Natural killer cell (primary cell): ENCODE measurements at places on chromosomes 3 and 15. TPM values are rescaled to one million over a fixed set of nuclear protein-coding genes. Genes with fewer than 3 reads are reported as not detected.
A peak's percentile ranks its signal among the peaks of the same experiment; 100 is the strongest.

- no peaks in the 10 kb centered on the region for H3K36me3 ChIP-seq
- no peak overlapping the region for H3K27ac ChIP-seq
- no peaks in the 10 kb centered on the region for H3K27me3 ChIP-seq
- H3K4me1 ChIP-seq: no peaks in the 10 kb centered on the region
- DNase-seq: no peak
Measured at GRCh38 chr3:105512061-105512460, 145.4 kb downstream of the ALCAM start.

DNA sequence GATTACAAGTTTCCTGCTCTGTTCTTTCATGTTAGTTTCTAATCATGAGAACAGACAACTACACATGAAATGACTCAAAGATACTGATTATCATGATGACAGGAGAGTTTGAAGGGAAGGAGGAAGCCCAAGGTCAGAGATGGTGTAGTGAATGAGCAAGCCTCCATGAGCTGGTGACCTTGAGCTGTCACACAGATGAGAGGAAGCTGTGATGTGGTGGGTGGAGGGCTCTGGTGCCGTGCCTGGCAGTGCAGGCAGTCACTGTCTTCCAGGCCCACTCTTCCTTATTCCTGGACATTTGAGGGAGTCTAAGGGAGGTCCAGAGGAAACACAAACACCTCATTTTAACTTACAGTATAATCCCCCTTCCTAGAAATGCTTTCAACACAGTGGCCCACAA, 133.4 kb upstream of the ROPN1 start:
- H3K4me1 ChIP-seq: no peaks in the 10 kb centered on the region
- DNase-seq: no peak
- H3K27me3 ChIP-seq: no peaks in the 10 kb centered on the region
- no peak overlapping the region for H3K4me3 ChIP-seq
- no peak overlapping the region for H3K27ac ChIP-seq

GRCh38 chr15:40095371-40096093, 13.1 kb downstream of the BMF start:
- no peaks in the 10 kb centered on the region for H3K27me3 ChIP-seq
- no peaks in the 10 kb centered on the region for H3K36me3 ChIP-seq
- peak overlapping the region; percentile 34 for H3K27ac ChIP-seq

DNA sequence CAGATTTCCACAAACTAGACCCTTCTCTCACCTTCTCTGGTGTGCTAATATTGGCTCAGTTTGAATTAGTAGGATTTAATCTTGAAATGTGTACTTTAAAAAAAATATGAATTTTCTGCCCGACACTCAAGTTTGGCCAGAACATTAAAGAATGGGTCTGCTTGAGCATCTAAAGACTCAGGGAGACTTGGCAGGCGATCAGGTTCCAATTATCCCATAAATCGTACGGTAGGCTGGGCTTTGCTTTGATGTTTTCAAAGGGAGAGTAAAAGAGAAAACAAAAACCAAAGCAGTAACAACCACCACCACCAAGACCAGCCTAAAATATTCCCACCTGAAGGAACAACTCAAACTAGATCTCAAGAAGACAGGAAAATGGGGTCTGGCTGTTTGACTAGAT, 230.8 kb downstream of the EBLN2 start:
- H3K27me3 ChIP-seq: no peaks in the 10 kb centered on the region
- H3K36me3 ChIP-seq: no peaks in the 10 kb centered on the region
- H3K4me1 ChIP-seq: no peaks in the 10 kb centered on the region
- no peak overlapping the region for H3K4me3 ChIP-seq

- H3K4me1 ChIP-seq: peaks cover 7% of the 10 kb centered on the region
- no peaks in the 10 kb centered on the region for H3K36me3 ChIP-seq
- no peak overlapping the region for H3K27ac ChIP-seq
- no peaks in the 10 kb centered on the region for H3K27me3 ChIP-seq
Measured at GRCh38 chr3:172239218-172239790, 199.9 kb downstream of the FNDC3B start.

DNA sequence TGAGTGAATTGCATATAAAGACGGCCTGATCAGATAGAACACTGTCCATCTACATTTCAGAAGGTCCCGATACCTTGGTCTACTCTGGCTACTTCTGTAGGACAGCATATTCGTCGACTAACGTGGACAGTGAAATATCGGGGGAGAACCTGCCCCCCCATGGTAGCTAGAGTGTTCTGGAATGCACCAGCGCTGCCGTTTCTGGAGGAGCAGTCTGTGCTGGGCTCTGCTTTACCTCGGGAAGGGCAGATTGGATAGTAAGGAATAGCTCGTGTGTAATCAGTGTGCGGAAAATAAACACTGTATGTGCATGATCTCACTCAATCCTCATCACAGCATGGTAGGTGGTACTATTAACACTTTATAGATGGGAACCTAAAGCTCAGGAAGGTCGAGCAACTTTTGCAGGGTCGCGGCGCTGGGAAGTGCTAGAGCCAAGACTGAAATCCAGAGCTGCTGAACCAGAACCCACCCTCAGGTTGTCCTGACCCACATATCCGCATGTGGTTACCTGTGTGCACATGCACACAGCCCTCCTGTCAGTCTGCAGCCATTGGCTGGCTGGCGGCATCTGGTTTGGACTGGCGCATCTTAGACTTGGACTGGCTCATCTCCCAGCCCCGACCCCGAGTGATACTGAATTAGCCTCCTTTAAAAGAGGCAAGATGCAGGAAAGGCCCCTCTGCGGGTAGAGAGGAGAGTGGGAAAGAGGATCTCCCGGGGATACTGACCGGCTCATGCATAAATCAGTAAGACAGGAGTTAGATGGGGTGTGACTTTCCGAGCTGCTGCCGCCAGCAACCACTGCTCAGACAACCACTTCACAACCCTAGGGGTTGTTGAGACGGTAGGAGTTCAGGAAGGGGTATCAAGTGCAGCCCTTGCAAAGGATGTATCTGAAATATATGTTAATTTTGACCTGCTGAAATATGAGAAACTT, 155.0 kb upstream of the BHLHE40 start:
- H3K36me3 ChIP-seq: peaks cover 4% of the 10 kb centered on the region
- no peak overlapping the region for H3K27ac ChIP-seq

DNA sequence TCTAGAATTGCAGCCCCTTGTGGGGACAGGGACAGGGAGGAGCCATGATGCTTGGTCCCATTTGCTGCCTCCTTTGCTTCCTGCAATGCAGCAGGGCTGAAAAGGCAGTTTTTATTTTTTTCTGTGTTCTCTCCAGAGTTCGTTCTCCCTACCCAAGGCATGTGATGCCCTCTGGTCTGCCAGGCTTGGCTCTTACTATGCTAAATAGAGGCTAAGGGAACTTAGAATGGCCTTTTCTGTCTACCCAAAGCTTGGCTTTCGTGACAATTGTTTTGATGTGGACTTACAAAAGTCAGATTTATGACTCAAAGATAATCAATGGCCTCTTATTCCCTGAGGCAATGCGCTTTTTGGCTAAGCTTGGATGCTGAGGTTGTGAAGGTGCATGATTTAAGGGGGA, 293.3 kb upstream of the TBL1XR1 start:
- H3K4me3 ChIP-seq: no peak overlapping the region
- no peak for DNase-seq
- H3K27me3 ChIP-seq: no peaks in the 10 kb centered on the region
- H3K4me1 ChIP-seq: no peaks in the 10 kb centered on the region

GRCh38 chr3:52286777-52287110, 884 bp upstream of the GLYCTK start:
- H3K27me3 ChIP-seq: no peaks in the 10 kb centered on the region
- peak overlapping the region; percentile 98 for H3K27ac ChIP-seq
- DNase-seq: no peak
- H3K36me3 ChIP-seq: peaks cover 12% of the 10 kb centered on the region
- peaks cover 63% of the 10 kb centered on the region for H3K4me1 ChIP-seq

DNA sequence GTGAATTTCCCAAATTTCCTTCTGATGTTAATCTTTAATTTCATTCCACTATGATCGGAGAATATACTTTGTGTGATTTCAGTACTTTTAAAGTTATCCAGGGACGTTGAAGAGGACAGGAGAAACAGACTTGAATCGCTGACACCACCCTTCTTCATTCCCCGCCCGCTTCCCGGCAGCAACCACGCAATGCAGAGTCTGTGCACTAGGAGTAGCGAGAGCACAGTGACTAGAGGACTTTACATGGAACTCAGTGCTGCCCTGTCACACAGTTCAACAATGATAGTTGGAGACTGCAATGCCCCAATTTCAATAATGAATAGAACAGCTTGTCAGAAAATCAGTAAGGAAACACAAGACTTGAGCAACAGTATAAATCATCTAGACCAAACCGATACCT, 73.9 kb downstream of the RNF13 start:
- H3K36me3 ChIP-seq: peaks cover 3% of the 10 kb centered on the region
- no peaks in the 10 kb centered on the region for H3K4me1 ChIP-seq
- H3K27ac ChIP-seq: no peak overlapping the region
- no peak for DNase-seq
- H3K27me3 ChIP-seq: no peaks in the 10 kb centered on the region
- no peak overlapping the region for H3K4me3 ChIP-seq

DNA sequence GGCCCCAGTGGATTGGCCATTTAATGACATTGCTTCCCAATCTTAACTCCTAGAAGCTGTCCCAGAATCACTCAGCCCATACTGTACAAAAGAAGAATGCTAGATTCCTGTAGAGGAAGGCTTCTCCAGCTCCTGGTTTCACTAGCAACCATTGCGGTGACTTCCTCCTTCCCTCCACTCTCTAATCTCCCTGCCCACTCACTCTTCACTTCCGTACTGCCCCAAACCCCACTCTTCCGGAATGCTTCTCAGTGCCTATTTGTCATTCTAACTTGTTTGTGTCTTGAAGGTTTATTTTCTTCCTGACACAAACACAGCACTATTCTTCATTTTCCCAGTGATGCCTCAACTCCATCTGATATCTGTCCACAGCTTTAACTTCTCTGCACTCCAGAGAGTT, 97.1 kb upstream of the SPATA16 start:
- no peaks in the 10 kb centered on the region for H3K27me3 ChIP-seq
- H3K4me3 ChIP-seq: no peak overlapping the region
- H3K27ac ChIP-seq: no peak overlapping the region
- H3K4me1 ChIP-seq: no peaks in the 10 kb centered on the region

DNA sequence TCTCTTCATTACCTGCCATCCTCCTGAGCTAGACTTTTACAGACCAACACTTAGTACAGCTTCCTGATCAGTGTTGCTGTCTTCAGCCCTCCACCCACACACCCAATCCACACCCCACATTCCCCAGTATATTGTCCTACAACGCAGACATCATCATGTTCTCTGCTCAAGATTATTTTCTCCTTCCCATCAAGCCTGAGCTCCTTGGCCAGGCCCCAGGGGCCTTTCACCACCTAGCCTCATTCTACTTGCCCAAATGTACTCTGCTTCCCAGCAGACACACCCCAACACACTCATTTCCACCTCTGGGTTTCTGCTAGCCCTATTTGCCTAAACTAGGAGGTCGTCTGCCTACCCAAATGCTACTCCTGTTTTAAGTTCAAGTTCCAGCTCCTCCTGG, 37.0 kb downstream of the DAPK2 start:
- no peaks in the 10 kb centered on the region for H3K36me3 ChIP-seq
- no peak for DNase-seq
- peak overlapping the region; percentile 86 for H3K27ac ChIP-seq

DNA sequence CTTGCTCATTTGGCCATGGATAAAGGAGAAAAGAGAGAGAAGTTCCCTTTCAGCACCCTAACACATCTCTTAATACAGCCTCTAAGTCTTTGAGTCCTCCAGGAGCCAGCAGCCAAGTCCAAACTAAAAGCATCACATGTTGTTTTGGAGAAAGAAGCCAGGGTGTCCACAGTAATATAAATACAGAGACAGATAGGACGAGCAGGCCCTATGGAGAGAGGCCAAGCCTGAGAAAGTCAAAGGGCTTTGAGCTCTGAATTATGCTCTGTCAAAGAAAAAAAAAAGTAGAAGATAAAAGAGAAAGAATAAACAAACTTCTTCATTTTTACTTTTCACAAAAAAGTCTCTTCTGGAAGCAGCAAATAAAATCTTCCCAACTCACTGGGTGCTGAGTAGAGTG, 92.4 kb upstream of the THBS1 start:
- no peak overlapping the region for H3K27ac ChIP-seq
- H3K4me3 ChIP-seq: no peak overlapping the region
- H3K36me3 ChIP-seq: no peaks in the 10 kb centered on the region

DNA sequence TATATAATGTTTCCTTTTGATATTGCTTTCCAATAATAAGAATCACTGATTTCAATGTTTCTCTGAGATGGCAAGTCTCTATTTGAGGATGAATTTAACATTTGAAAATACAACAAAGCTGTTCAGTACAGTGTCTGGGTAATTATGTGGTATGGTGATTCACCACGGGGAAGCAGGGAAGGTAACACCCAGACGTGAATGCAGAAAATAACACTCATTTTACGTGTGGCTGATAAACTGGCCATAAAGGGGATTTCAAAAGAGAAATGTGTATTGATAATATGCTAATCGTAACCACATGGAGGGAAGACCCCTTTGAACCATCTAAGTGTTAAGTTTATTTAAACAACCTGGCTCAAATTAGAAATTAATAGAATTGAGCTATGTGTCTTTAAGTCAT, 344.6 kb downstream of the GRM7 start:
- H3K27ac ChIP-seq: peak overlapping the region; percentile 47
- no peaks in the 10 kb centered on the region for H3K4me1 ChIP-seq
- H3K4me3 ChIP-seq: peak overlapping the region; percentile 30

GRCh38 chr3:51388286-51389029, 2.6 kb upstream of the RBM15B start:
- H3K4me3 ChIP-seq: no peak overlapping the region
- peaks cover 61% of the 10 kb centered on the region for H3K4me1 ChIP-seq
- H3K36me3 ChIP-seq: peaks cover 32% of the 10 kb centered on the region
- no peak for DNase-seq
- no peak overlapping the region for H3K27ac ChIP-seq

GRCh38 chr3:10459954-10460754, 45.2 kb downstream of the ATP2B2 start:
- peak; percentile 34 for DNase-seq
- no peak overlapping the region for H3K4me3 ChIP-seq
- no peaks in the 10 kb centered on the region for H3K36me3 ChIP-seq
- H3K4me1 ChIP-seq: no peaks in the 10 kb centered on the region
- H3K27ac ChIP-seq: no peak overlapping the region

DNA sequence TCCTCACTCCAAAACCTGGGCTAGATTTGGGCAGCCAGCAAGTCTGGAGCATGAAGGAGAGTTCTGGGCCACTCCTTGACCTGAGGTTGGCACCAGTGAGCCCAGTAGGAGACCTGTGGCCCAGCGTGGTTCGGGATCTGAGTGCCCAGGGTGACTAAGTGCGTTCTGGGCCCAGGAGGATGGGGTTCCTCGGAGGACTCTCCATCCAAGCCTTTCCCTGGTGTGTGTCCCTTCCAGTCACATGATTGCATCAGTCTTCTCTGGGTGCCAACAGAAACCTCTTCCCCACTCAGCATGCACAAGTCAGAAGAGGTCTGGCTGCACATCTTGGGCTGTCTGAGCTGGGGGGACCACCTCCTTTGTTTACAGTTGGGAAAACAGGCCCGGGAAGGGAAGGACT, 14.9 kb downstream of the TMEM43 start:
- no peak for DNase-seq
- H3K27ac ChIP-seq: no peak overlapping the region
- no peak overlapping the region for H3K4me3 ChIP-seq
- peaks cover 37% of the 10 kb centered on the region for H3K36me3 ChIP-seq

GRCh38 chr3:130894986-130895280, 1.0 kb downstream of the ATP2C1 start:
- H3K4me3 ChIP-seq: peak overlapping the region; percentile 94
- H3K36me3 ChIP-seq: no peaks in the 10 kb centered on the region
- no peak for DNase-seq
- H3K27me3 ChIP-seq: no peaks in the 10 kb centered on the region

GRCh38 chr3:23406601-23407000, 203.5 kb downstream of the UBE2E2 start:
- H3K4me1 ChIP-seq: peaks cover 3% of the 10 kb centered on the region
- H3K4me3 ChIP-seq: no peak overlapping the region
- no peak for DNase-seq
- no peaks in the 10 kb centered on the region for H3K27me3 ChIP-seq
- no peaks in the 10 kb centered on the region for H3K36me3 ChIP-seq

Gene NUSAP1
- total RNA-seq: 7.6 TPM

Gene SCAMP5
- 0.09 TPM for total RNA-seq
